Activated CD4-positive, CD25-positive, alpha-beta regulatory T cell treated with anti-CD3 and anti-CD28 coated beads, Interleukin-2, amount 50 U/mL, for 24 hours (primary cell): ENCODE measurements at places on chromosomes 7 and 10.
A peak's percentile ranks its signal among the peaks of the same experiment; 100 is the strongest.

DNA sequence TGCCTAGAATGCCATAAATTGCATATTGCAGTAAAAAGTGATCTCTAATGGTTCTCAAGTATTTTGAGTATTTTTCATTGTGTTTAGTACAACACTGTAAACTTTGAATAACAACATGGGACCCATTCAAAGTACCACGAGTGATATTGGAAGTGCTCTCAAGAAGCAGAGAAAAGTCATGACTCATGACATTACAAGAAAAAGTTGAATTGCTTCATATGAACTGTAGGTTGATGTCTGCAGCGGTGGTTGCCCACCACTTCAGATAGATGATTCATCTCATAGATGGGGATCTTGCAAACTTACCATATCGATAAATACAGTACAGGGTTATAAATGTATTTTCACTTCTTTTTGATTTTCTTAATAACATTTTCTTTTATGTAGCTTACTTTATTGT, 33.9 kb downstream of the ENTPD1 start:
- peak; percentile 62 for ATAC-seq

- ATAC-seq: no peak
Measured at GRCh38 chr10:28468707-28469483, 64.0 kb upstream of the WAC start.

- ATAC-seq: no peak
Measured at GRCh38 chr10:85995791-85996190, 370.8 kb downstream of the GRID1 start.

GRCh38 chr10:94991243-94991888, 52.9 kb downstream of the CYP2C9 start:
- ATAC-seq: no peak

- no peak for ATAC-seq
Measured at GRCh38 chr10:75062506-75063299, 48.8 kb upstream of the SAMD8 start.

GRCh38 chr7:50655020-50655419, 89.8 kb upstream of the DDC start:
- no peak for ATAC-seq

- ATAC-seq: no peak
Measured at GRCh38 chr7:129739427-129739826, 127.9 kb downstream of the NRF1 start.
